Cardiac septum (tissue), 1 donor: ENCODE measurements at places on chromosomes 5 and 9. TPM values are rescaled to one million over a fixed set of nuclear protein-coding genes. Genes with fewer than 3 reads are reported as not detected.

DNA sequence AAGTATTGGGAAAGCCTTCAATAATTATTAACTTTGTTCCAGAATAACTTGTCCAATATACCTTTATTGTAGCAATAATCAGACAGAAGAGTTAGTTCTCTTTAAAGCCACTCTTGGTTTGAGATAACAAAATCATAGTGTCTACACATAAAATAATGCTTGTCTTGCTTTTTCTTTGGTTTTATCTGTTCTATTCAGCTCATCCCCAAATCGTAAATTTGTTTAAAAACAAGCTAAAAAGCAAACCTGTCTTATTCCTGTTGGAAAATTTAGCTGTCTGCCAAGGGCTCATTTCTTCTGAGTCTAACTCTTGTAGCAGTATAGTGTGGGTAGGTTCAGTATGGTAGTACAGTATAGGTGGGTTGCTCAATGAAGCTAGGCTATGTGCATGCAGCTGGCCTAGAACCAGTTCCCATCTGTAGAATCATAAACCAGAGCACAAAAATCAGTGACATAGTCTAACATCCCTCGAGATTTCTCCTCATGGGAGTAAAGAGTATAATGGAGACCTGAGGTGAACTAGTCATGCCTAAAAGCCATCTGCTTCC, 17.9 kb upstream of the APBA1 start:
- DNase-seq, result no peak

DNA sequence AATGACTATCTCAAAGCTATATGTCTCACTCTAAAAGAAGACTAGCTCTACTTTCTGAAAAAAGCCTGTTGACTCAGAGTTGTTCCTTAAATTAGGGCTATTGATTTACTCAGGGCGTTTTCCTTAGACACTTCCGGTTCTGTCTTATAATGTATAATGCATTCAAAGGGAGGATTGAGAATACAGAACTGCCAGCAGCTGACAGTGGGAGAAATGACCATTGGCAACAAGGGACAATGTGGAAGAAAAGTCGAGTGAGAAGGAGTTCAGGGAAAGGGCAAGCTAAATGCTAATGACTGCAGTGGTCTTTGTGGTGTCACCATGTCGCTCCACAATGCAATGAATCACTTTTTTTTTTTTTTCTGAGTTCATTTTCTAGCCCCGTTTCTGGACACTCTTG, 65.7 kb upstream of the ANKH start:
- DNase-seq, result no peak

DNA sequence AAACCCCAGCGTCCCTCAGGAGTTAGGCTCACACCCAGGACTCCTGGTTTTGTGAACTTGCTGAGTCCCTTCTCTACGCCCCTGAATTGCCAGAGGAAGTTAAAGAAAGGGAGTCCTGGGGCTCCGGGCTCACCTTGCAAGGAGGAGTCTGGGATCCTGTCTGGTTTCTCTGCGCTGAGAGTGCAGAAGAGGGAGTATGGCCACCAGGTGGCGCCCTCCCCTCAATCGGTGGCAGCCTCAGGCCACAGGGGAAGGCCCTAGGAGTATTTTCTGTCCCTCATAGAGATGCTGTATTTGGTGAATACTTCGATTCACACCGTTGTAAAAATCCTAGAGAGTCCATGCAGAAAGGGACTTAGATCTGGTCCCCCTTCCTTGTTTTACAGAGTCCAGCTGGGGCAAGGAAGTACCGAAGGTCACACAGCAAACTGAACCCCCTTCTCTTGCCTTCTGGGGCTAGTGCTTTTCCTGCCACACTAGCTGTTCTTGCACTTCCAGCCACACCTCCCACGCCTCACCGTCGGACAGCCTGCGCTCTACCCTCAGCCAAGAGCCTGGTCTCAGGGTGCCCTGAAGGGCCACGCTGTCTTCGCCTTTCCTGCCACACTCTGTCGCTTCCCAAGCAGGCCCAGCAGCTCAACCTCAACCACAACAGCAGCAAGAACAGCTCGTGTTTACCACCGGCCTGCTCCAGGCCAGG, 10.2 kb downstream of the HAND1 start:
- peak; percentile 87 for DNase-seq

The CLIC3 gene
- total RNA-seq, result 12.9 TPM

The EMB gene
- total RNA-seq, result 7.8 TPM
